HL-60 (cell line): ENCODE measurements at places on chromosomes 1 and 21.

DNA sequence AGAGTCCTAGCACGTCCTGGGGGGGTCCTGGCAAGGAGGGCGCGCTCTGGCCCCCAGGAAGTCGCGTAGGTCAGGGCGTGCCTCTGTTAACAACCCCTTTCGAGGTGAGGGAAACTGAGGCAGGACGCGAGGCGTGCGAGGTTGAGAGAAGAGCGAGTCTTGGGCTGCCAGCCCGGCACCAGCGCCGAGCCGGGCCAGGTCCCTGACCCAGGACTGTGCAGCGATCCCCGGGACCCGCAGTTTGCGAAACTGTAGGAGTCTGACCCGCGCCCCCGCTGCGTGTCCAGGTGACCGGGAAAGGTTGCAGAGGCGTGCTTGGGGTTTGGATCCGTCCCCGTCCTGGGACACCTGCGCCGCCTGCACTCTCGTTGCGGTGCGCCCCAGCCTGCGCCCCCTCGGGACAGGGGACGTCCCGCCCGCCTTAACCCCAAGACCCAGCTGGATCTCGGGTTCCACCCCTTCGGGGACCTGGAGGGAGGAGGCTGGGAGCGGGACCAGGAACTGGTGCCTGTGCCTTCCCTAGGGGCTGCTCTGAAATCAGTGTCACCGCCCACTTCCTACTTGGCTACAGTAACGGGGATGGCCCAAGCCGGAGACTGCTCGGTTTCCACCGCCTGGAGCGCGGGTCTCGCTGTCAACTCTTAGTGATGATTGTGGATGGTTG is 493 bp downstream of the DISC1 start:
- DNase-seq: peak; percentile 78

GRCh38 chr1:113930499-113931161 is 1.5 kb downstream of the HIPK1 start:
- DNase-seq: peak; percentile 85

- DNase-seq: peak; percentile 48
Measured at GRCh38 chr1:181676269-181676668, 193.0 kb downstream of the CACNA1E start.

DNA sequence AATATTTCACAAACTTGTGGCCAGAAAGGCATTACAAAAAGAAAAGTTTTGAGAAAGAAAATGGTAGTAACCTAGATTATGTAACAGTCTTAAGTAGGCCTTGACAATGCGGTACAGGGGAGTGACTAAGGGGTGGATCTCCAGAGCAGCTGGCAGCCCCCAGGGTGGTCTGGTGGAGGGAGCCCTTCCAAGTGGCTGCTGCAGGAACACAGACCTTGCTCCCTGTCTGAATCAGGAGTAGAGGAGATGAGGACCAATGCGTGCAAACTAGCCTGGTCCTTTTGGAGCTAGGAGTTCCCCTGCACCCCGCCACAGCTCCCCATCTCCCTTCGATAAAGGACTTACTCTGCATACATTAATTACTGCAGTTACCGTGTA is 189.0 kb downstream of the NFIA start:
- no peak for DNase-seq

DNA sequence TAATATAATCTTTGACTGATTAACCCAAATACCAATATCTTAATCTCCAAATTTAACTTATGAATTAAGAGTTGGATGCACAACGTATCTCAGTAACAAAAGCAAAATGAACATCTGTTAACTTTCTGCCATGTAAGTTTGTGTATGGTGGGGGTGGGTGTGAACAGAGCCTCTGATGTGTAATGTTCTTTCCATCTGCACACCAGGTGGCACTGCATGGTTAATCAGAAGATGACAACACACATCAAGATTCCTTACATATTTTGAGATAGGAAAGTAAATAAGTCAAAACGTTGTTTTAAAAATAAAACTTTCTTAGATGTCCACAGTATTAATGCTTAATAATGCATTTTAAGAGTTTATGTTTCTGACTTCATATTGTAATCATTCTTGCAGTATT is 251.9 kb downstream of the DPYD start:
- DNase-seq: no peak

DNA sequence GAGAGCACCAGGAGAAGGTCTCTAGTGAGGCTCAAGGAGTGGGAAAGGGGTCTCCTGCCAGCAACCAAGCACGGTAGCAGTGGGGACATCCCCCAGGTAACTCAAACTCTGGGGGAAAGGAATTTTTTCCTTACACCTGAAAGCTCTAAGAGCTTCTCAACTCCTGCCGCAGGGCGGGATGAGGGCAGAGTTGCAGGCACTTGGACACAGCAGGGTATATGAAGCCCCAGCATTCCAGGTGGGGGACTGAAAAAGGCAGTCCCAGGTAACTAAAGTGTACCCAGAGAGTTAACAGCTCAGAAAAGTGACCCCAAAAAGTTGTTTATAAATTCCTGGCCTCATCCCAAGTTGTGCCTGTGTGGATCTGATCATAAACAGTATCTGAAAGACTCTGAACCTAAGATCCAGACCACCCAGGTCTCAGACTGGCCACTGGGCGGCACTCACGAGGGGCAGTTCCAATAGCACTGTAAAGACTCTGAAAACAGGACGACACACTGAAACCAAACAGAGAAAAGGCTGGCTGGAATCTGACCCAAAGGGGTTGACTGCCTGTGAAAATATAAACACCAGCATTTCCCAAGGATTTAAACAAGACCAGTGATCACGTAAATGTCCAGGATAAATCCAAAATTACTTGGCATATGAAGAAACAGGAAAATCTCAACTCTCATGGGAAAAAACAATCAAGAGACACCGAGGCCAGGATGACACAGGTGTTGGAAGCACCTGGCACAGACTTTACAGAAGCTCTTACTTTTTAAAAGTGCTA is 47.5 kb downstream of the HSF2BP start:
- peak; percentile 4 for DNase-seq

DNA sequence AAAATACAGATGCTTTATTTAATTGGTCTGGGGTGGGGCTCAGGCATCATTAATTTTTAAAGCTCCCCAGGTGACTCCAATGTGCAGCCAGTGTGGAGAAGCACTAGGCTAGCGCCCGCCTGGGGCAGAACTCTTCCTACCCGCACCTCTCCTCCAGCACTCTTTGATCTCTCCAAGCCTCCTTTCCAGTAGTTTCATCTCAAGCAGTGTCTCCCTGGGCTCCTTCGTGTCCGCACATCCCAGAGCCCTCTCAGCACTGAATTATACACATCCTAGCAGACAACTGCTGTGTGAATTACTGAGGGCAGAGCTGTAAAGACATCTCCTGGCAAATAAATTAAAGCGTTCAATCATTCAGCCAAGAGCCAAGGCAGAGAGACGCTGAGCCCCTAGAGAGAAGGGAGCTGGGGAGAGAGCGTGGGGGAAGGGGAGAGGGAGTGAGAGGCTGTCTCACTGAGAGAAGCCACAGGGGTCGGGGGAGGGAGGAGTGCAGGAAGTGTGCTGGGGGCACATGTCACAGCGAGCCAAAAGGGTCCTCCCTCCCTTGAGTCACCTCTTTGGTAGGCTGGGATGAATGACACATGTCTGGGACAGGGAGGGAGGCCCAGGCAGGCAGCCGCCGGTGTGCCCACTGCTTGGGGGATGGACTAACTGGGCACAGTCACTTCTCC is 21.0 kb upstream of the PARP1 start:
- DNase-seq: no peak

DNA sequence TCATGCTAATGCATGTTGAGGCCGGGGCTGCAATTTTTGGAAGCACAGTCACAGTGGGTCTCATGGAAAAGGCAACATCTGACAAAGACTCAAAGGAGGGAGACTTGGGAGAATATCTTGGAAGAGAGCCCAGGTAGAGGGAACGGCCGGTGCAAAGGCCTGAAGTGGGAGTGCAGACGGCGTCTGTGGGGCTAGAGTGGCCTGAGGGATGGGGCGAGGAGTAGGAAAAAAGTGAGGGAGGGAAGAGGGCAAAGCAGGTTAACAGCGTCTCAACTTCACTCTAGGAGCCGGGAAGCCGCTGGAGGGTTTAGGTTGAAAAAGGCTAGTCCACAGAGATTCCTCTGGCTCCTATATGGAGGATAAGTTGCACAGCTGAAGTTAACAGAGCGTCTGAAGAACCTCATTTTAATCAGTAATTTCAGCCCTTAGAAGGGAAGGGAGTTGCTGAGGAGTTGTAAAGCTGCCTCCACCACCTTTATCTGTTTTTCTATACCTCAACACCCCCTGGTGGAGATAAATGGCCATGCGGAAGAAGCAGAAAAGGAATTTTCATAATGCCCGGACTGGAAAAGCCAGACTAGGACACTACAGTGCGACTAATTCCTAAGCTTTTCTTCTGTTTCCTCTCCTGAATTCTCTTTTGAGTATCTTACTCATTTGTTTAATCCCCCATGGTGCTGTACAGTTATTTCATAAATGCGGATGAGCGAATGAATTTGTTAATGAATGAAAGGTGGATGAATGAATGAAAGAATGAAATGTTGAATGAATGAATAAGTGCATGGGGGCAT is 78.7 kb upstream of the ZNF281 start:
- DNase-seq: peak; percentile 61

GRCh38 chr21:21788591-21788990 is 790.4 kb downstream of the NCAM2 start:
- DNase-seq: no peak

DNA sequence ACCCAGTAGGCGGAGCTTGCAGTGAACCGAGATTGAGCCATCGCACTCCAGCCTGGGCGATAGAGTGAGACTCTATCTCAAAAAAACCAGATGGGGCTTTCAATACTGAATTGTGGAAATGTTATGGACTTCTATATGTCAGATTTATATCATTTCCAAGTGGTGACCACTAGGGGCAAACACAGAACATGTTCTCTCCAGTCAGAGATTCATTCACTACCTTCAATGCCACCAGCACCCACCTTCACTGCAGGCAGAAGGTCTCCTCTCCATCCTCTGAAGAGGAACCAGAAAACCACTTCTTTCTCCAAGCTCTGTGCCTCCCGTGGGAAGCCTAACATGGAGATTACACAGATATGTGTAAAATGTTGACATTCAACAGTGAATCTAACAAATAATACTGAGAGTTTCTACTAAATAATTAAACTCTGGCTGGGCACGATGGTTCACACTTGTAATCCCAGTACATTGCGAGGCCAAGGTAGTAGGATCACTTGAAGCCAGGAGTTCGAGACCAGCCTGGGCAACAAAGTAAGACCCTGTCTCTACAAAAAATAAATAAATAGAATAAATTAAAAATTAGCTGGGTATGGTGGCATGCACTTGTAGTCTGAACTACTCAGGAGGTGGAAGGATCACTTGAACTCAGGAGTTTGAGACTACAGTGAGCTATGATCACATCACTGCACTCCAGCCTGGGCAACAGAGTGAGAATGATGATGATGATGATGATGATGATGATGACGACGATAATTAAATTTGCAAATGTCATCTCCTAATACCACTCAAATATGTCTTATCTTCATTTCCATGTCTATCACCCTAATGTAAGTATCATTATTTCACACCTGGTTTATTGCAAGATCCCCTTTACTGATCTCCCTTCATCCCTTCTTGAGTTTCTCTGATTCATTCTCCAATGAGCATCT is 151.1 kb downstream of the ZNF281 start:
- DNase-seq: no peak

DNA sequence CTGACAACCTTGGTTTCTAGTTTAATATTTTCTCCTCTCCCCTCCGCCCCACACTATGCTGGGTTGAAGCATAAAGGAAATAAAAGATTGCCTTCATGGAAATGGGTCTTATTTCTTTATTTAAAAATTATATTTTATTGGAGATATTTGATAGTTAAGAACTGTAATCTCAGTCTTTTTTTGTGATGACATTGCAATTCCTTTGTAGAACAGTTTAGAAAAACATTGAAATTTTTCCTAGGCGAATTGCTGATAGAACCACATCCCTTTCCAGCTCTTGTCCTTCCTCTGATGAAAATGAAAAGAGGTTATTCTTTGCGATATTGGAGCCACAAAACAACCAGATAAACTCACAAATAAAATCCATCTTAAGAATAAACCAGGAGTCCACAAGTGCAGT is 125.6 kb upstream of the NRIP1 start:
- no peak for DNase-seq

DNA sequence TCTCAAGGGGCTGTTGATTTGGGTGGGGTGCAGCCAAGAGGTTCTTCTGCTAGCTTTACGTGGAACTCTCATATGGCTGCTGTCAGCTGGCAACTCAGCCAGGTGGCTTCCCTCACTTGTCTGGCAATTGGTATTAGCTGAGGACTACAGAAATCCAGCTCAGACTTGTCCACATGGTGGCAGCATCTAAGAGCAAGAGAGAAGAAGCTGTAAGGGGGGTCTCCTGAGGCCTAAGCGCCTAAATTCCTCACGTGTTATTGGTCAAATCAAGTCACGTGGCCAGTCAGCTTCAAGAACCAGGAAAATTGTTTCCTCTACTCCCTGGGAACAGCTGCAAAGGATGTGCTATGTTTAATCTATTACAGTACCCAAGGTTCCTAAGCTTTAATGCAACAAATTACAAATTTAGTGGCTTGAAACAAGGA is 4.2 kb upstream of the DYRK3 start:
- peak; percentile 84 for DNase-seq

DNA sequence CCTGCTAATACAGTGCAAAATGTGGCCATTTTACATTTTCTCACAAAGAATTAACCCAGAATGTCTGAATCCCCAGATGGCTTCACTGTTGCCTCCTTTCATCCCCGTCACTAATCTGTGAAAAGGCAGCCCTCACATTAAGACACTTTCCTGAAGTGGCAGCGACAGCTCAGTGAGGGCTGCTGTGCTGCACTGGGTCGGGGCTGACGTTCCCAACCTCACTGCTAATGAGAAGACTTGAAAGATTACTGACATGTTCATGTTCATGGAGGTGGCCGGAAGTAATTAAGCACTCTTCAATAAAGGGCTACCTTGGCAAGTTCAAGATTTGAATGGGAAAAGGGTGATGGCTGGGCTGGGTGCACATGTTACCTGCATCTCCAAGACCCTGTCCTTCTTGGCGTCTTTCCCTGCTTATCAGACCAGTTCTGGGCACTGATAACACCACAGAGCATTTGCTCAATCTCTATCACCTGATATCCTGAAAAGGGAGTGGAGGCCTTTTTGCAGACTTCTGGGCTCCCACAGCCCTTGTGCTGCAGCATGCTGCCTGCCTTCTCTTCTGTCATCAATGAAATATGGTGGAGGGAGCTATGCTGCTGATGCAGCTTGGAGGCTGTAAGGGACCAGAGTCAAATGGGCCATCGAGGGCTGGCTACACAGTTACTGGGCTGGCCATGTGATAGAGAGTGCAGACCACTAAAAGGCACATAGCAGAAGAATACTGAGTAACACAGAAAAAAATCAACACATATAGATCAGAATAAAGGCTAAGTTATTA is 383.5 kb downstream of the PCP4 start:
- no peak for DNase-seq

DNA sequence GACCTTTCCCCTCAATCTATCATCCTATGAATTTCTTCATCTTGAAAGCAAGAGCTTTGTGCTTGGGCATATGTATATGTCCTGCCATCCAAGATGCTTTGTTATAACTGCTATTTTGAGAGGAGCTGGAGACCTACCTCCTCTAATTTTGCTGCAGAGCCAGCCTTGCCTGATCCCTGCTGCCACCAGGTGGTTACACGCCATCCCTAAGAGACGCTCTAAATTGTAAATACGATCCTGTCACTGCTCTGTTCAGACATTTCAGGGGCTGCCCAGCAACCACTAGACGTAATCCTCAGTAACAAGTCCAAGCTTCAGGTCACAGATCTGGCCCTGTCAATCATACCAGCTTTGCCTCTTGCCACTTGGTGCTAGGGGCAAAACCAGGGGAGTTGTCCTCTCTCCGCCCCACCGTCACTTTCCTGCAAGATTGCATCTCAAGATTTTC is 32.9 kb downstream of the GPA33 start:
- DNase-seq: peak; percentile 74

- DNase-seq: no peak
Measured at GRCh38 chr1:162444903-162445302, 33.0 kb upstream of the SH2D1B start.

- DNase-seq: peak; percentile 19
Measured at GRCh38 chr1:52532731-52533327, 20.1 kb downstream of the TUT4 start.
